ENCODE measurements at places on chromosomes 11 and 22. TPM values are rescaled to one million over a fixed set of nuclear protein-coding genes. Genes with fewer than 3 reads are reported as not detected.

CBLIF gene
- total RNA-seq = not detected

LDHAL6A gene
- not detected for total RNA-seq

RHBDD3 gene
- total RNA-seq = 50.1 TPM

ALKBH8 gene
- total RNA-seq = 6.5 TPM

OR51V1 gene
- total RNA-seq = not detected

TBX10 gene
- total RNA-seq = not detected

OOSP4B gene
- not detected for total RNA-seq

NXPE1 gene
- total RNA-seq = not detected

KRTAP5-8 gene
- total RNA-seq = not detected

CNIH2 gene
- 1.1 TPM for total RNA-seq

DSCAML1 gene
- total RNA-seq = not detected

JAML gene
- total RNA-seq = not detected
